ENCODE measurements at places on chromosomes 2 and 18.

DNA sequence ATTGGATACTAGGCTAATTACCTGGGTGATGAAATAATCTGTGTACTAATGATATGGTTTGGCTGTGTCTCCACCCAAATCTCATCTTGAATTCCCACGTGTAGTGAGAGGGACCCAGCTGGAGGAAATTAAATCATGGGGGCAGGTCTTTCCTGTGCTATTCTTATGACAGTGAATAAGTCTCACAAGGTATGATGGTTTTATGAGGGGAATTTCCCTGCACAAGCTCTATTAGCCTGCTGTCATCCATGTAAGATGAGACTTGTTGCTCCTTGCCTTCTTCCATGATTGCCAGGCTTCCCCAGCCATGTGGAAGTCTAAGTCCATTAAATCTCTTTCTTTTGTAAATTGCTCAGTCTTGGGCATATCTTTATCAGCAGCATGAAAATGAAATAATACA, 394.1 kb upstream of the SYT4 start:
- no peak for DNase-seq

DNA sequence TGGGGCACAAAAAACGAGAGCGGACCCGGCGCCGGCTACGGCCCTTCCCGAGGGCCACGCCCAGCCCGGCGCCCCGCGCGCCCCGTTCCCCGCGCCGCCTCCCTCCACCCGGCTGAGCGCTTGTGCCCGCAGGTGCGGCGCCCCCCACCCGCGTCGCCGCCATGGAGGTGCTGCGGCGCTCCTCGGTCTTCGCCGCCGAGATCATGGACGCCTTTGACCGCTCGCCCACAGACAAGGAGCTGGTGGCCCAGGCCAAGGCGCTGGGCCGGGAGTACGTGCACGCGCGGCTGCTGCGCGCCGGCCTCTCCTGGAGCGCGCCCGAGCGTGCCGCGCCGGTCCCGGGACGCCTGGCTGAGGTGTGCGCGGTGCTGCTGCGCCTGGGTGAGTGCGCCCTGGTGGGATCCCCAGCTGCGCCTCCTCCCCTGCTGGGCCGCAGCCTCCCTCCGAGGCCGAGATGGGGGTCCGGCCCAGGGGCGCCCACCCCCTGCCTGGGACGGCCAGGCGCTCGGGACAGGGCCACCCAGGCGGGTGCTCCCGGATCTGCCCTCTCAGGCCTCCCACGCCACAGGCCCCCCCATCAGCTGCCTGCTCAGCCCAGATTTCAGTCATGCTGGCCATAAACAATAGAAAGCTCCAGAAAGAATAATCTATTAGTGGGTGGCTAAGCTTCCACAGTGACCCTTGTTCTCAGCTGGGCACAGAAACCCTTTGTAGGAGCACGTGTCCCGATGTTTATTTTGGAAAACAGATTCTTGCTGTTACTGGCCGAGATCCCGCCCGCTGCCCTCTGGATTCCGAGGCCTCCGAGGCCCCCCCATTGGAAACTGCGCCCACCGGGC, 997 bp downstream of the BOK start:
- DNase-seq, result no peak

DNA sequence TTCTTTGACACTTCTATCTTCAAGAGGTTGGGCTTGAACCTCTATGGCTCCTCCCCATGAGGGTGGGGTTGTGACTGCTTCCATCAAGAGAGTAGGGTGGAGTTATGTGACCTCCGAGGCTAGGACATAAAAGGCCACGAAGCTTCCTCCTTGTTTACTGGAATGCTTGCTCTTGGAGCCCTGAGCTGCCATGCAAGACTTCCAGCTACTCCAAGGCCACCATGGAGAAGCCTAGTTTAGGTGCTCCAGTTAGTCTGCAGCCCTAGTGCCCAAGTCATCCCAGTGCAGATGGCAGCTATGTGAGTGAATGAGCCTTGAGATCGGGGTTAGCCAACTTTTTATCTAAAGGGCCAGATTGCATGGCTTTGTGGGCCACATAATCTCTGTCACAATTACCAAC, 2.4 kb upstream of the MERTK start:
- no peak for DNase-seq

- no peak for DNase-seq
Observed at GRCh38 chr2:119137502-119137901, 21.0 kb downstream of the C1QL2 start.

GRCh38 chr2:239898292-239898925, 126.7 kb downstream of the NDUFA10 start:
- DNase-seq, result no peak

- no peak for DNase-seq
Observed at GRCh38 chr2:64704161-64704560, 50.4 kb upstream of the SERTAD2 start.

DNA sequence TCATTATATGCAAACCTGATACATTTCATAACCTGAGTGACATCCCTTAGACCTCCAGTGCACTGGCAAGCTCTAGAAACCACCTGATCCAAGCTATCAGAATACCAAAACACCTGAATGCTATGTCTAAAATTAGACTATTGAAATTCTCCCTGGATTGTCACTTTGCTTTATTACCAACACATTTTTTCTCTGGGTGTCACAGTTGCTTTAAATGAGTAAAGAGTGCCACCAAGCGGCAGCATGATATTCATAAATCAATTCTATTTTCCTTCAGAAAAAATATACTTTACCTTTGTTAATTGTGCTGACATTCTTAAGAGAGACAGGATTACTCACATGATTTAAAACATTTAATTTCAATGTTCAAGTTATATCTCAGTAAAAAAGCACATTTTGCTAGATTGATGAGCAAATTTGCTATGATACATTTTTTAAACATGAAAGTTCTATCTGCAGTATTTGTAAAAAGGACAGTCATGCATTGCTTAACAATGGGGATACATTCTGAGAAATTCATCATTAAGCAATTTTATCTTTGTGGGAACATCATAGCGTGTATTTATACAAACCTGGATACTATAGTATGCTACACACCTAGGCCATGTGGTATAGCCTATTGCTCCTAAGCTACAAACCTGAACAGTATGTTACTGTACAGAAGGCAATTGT, 338.4 kb upstream of the SLC39A10 start:
- DNase-seq, result no peak

- no peak for DNase-seq
Observed at GRCh38 chr2:228799208-228799588, 471.9 kb downstream of the PID1 start.

GRCh38 chr2:196951973-196952372, 25.5 kb upstream of the PGAP1 start:
- no peak for DNase-seq

DNA sequence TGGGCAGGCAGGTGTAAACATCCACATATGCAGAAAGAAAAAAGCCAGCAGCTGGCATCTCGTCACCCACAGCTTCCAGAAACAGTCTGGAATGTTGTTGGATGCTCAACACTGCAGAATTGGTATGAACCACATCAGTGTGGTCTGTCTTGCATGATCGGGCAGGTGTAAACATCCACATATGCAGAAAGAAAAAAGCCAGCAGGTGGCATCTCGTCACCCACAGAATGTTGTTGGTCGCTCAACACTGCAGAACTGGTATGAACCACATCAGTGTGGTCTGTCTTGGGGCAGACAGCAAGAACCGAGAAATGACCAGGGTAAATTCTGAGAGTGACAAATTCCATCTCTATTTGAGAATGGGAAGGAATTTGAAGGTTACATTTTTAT, 39.6 kb downstream of the DOCK10 start:
- DNase-seq, result no peak

GRCh38 chr2:63041592-63041991, 9.0 kb upstream of the OTX1 start:
- no peak for DNase-seq

DNA sequence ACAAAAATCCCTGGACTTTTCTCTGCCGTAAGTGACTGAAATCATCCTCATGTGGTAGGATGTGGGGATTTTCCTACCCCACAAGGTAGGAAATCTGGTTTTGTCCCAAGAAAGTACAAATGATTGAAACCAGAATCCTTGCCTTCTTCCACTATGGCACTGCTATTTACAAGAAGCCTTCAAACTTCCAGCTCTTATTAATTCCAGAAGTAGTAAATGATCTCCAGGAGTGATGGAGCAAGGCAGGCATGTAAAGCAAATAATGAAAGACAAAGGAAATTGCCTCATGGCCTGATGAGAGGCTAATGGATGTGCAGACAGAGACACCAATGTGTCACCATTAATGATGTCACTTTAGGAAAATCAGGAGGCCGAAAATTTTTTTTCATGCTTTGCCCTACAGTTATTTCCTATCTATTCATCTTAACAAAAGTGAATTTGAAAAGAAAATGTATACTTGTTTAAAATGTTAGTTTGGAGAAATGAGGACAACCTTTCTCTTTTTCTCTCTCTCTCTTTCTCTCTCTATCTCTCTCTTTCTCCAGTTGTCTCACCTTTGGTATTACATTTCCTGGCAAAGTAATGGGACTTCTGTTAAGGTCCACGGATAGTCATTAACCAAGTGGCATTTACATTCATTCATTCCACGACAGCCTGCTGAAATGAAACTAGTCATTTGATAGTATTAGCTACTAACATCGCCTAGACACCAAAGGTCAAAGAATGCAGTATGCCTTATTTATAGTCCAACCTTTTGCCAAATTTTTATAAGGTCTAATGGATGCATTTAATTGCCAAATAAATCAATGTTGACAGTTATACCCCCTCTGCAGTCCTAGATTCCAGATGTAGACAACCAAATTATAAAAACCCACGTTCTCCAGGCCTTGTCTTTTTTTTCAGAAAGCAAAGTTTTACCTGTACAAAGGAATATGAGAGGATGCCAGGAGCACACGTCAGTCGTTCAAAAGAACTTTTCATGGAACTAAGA, 5.0 kb upstream of the EVA1A start:
- no peak for DNase-seq

- no peak for DNase-seq
Observed at GRCh38 chr18:4908328-4908727, 288.7 kb downstream of the AKAIN1 start.

DNA sequence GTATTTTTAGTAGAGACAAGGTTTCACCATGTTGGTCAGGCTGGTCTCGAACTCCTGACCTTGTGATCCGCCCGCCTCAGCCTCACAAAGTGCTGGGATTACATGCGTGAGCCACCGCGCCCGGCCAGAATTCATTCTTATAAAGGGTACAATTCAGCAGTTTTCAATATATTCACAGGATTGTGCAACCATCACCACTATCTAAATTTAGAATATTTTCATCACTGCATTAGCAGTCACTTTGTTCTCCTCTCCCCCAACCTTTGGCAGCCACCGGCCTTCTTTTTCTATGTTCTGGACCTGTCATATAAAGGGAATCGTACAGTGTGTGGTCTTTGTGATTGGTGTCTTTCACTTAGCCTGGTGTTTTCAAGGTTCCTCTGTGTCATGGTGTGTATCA, 40.7 kb downstream of the TCF7L1 start:
- DNase-seq, result no peak

DNA sequence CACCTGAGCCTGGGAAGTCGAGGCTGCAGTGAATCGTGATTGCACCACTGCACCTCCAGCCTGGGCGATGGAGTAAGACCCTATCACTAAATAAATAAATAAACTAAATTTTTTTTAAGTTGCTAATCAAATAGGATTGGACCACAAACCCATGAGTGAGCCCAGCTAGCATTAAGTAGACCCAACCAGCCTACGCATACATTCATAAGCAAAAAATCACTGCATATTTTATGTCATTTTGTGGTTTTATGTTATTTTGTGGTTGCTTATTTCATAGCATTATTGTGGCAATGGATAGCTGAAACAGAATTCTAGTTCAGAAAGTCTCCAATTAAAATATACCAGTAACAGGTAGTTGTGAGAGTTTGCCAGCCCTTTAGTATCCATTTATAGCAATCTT, 29.1 kb upstream of the ZC3H15 start:
- DNase-seq, result no peak

DNA sequence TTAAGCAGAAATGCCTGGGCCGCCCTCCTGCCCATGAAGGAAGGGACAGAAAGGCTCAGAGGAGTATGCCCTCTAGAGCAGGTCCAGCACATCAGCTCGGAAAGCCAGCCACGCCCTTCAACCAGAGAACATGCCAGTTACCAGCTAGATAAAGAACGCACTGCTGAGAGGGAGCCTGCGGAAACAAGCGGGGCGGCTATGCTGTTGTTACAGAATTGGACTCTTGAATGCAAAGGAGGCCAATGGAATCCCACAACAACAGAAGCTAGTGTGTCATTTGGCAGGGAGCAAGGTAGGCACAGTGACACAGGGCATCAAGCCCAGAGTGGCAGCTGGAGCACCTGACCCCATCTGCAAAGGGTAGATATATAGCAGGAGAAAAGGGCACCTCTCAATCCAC, 242.9 kb upstream of the ID2 start:
- no peak for DNase-seq

GRCh38 chr2:200470230-200470629, 39.6 kb downstream of the KCTD18 start:
- DNase-seq, result no peak

DNA sequence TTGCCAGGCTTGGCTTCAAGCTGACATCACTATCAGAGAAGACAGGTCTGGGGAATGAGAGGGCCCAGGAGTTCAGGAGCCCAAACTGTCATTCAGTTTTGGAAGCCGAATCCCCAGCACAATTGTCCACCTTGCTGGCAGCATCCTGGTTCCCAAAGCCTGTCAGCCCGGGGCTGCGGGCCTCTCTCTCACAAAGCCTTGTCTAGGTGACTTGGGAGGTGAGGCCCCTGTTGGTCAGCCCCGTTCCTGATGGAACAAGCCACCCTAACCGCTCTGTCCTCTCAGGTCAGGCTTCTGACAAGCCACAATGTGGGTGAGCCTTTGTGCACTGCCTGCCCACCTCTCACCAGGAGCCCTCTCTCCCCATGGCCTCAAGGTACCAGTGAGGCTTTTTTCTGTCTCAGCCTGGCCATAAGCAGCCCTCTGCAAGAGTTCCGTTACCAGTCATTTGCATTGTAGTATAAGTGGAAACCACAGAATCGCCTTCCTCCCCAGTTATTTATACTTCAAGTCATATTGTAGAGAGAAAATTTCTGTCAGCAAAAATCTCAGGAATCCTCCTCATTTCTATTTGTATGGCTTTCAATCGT, 100.6 kb downstream of the MSH2 start:
- DNase-seq, result no peak

GRCh38 chr2:172480301-172481218, 53.2 kb downstream of the ITGA6 start:
- no peak for DNase-seq

DNA sequence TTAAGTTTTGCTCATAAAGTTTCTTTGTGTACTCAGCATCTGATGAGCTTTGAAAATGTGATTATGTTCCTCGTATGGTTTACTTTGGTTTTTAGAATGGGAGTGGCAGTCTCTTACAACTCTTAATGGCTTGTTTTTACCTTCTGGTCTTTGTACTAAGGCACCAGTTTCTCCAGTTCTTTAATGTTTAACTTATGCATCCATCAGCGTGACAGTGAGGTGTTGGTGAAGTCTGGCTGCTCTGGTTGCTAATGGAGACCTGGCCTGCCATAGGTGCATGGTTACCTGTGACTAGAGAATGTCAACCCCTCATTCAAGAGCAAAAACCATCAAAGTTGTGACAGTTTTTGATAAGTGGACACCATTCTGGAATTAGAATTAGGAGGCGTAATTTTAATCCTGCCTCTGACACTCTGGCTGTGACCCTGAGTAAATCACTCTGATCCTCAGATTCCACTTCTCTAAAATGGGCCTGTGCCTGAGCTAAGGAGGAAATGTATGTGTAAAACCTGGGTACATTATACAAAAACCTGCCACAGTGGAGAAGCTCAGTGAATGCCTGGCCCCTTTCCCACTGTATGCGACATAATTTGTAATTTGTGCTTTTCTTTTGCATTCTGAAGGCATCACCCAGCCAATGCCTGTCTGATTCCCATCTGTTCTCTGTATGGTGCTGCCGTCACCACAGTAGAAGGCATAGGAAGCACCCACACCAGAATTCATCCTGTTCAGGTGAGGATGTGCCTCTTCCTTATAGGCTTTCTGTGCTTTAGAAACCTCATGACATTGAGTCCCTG, 11.2 kb downstream of the AOX1 start:
- DNase-seq, result no peak
